ENCODE measurements at places on chromosomes 4 and X.

GRCh38 chr4:158597879-158598596 is 73.6 kb downstream of the C4orf46 start:
- no peak for DNase-seq

DNA sequence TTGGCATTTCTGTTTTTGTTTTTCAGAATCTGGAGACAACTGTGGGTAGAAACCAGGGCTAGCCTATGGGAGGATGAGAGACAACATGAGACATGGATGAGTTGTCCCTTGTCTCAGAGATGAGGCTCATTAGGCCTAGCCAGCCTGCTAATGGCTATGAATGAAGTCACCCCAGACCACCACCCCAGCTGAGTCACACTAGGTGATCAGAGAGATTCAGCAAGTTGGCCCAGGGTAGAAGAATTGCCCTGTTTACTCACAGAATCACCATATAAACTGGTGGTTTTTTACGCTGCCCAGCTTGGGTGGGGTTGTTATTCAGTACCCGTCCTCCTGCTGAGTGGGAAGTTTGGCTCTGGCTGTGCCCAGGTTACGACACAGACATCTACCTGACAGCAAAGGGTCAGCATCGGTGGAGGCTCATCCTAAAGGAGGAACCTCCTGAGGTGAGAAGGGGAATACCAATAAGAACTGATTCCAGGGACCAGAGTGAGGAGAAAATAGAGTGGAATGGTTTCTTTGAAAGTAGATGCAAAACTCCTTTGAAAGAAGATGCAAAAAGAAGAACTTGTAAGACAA is 17.2 kb upstream of the ARSJ start:
- no peak for DNase-seq

GRCh38 chr4:111045992-111046391 is 423.1 kb upstream of the PITX2 start:
- no peak for DNase-seq

DNA sequence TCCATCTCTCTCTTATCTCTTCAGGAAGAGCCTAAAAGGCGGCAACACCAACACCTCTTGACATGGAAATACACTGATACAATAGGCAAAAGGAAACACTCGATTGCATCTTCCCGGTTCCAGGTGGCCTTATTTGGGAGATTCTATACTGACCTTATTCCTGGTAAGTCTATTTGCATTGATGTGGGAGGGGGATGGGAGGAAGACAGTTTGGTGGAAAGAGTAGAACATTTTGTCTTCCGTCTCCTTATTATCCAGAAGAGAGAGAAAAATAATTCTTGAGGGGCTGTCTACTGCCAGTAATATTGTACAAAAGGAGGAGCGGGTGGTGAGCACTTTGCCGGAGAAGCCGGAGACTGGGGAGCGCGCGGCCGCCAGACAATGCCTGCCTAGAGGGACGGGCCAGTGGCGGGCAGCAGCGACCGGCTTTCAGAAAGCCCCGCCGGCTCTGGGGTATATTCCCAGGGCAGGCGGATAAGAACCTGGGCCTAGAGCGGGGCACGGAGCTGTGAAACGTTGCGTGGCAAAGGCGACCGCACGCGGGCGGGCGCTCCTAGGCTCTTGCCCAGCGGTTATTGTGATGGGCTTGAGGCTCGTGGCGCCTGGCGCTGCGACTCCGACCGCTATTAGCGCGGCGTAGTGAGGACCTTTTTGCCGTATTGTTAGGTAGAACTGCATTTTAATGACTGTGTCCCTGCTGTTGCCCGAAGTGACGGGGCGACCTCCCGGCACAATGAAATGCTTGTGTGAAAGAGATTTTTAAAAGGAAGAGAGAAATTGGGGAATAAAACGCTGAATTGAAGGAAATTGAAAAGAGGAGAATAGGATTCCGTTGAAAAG is 518 bp downstream of the PRDM8 start:
- DNase-seq = no peak

DNA sequence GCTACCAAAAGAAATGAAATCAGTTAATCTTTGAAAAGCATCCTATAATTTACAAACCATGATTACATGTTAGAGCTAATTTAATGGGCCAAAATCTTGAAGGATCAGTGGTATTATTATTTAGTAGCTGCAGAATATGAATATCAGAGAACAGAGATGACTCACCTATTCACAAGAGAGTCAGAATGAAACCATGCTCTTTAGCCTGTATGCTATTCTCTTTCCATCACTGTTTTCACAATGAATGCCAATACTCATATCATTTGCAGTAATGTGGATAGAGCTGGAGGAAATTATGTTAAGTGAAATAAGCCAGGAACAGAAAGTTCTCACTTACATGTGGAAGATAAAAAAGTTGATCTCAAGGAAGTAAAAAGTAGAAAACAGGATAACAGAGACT is 414.1 kb downstream of the CENPC start:
- DNase-seq = no peak

- DNase-seq = no peak
These were observed 628.9 kb downstream of the TLL1 start for GRCh38 chr4:166501941-166502382.

- DNase-seq = no peak
These were observed 653 bp downstream of the PLA2G12A start for GRCh38 chr4:109729117-109729717.

- no peak for DNase-seq
These were observed 40.4 kb downstream of the PPA2 start for GRCh38 chr4:105433421-105433820.

- DNase-seq = no peak
These were observed 841.6 kb upstream of the FRG1 start for GRCh38 chr4:189098932-189099696.

- no peak for DNase-seq
These were observed 108.7 kb upstream of the PAK3 start for GRCh38 chrX:110987292-110987691.

GRCh38 chr4:185709802-185710486 is 102.0 kb downstream of the SORBS2 start:
- no peak for DNase-seq

- DNase-seq = no peak
These were observed 73.8 kb downstream of the FAM184B start for GRCh38 chr4:17707671-17708070.

DNA sequence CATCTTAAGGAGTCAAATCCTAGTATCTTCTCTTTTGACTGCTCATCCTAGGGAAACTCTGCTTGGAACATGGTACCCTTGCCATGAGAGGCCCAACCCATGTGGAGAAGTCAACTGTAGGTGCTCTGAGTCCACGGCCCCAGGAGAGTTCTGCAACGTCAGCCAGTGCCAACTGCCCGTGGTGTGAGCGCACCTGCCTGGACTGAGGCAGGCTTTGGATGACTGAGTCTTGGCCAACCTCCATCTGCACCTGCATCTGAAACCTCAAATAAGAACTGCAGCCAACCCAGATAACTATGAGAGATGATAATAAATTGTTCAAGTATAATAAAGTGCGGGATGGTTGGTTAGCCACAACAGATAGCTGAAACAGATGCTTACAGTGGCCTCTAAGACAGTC is 772.0 kb downstream of the TRIML1 start:
- no peak for DNase-seq

- DNase-seq = no peak
These were observed 227.0 kb downstream of the DKK2 start for GRCh38 chr4:106809076-106809475.

- no peak for DNase-seq
These were observed 123.5 kb upstream of the BMPR1B start for GRCh38 chr4:94634271-94634670.

DNA sequence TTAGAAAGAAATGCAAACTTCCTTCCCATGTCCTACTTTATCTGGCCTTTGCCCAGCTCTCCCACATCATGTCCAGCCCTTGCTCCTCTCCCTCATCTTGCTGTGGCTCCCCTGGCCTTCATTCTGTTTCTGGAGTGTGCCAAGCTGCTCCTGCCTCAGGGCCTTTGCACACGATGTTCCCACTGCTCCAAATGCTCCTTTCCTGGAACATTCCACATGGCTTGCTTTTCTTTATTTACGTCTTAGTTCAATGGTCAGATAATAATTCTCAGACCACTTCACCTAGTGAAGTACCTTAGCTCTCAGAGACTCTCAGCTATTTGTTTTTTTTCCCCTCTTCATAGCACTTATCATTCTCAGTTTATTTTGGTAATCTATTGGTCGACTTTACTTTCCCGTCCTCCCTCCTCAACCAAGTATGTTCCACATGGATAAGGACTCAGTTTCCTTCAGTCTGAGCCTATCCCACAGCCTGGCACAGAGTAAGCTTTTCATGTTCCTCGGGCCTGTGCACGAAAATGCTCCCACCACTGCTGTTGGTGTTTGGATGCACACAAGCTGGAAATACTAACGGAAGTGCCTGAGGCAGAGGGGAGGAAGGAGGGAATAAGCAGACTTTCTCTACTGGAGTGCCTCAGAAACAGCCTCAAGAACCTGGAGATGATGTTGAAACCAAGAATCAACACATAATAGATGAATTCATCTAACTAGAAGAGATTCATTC is 23.4 kb upstream of the MAP9 start:
- no peak for DNase-seq

DNA sequence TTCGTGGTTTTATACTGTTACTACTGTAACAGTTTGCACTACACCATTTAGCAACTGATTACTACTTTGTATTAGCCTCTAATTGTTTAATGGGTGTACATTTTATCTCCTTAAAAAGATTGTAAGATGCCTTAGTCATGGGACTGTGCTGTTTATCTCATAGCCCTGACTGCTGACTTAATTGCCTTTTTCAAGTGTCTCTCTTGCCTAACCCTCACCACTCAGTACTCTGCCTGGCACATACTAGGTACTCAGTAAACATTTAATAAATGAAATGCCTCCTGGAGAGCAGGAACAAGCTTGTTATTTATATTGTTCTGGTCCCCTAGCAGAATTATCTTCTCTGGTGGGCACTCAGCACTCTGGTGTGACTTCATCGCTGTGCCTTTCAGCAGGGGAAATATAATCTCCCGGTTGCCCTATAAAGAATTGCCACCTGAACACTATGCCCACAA is 1.7 kb upstream of the STIM2 start:
- DNase-seq = no peak

DNA sequence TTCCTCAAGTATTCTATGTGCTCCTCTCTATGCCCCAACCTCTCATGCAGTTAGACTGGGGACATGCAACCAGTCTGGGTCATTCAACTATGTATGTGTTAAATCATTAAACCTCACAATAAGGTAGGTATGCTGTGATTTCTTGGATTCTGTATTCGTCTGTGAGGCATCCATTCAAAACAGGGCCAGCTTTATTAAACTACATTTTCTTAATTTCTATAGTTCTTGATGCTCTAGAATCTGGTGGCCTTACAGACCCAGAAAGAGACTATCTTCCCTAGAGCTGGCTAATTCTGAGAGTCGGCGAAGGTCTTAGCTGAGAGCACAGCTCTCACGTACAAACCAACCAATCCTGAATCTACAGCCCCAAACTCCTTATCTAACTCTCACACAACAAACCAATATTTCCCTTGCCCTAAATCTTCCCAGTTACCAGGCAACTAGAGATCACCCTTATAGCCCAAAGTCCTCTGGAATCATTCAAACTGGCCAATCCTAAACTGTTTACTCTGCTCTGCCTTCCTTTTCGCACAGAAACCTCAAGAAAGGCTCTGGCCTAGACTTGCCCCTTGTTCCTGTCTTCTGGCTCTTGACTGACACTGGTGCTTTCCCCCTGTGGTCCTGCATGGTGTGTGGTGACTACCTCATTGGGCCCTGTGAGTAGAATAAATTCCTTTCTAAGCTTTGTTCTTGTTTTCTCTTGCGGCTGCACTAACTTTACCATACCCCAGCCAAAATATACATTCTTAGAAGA is 203.5 kb upstream of the TET2 start:
- DNase-seq = no peak

DNA sequence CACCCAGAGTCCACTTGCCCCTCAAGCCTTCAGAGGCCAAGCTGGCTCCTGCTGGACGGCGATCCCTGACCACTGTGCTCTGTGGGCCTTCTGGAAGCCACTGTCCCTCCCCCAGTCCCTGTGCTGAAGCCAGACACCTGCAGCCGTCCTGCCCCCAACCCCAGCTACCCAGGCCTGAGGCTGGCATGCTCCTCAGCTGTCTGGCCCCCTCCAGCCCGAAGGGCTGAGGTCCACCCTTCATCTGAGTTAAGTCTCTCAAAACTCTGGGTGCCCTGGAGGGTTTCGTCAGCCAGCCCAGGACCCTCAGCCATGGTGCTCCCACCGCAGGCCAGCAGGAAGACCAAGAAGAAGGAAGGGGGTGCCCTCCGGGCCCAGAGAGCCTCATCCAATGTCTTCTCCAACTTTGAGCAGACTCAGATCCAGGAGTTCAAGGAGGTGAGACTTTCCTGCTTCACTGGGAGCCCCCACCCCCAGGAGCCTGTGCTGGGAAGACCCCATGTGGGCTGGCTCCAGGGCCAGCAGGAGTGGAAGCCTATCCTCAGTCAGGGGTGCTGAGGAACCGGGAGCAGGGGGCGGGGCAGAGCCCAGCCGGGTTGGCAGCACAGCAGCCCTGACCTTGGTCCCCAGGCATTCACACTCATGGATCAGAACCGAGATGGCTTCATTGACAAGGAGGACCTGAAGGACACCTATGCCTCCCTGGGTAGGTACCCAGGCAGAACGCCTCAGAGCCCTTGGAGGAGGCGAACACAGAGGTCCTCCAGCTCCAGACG is 4.2 kb downstream of the MYL5 start:
- no peak for DNase-seq

GRCh38 chr4:7890635-7891393 is 48.8 kb downstream of the AFAP1 start:
- no peak for DNase-seq

- no peak for DNase-seq
These were observed 1.5 kb upstream of the PRAF2 start for GRCh38 chrX:49075347-49075746.

GRCh38 chr4:7624396-7624980 is 189.8 kb upstream of the PSAPL1 start:
- no peak for DNase-seq

DNA sequence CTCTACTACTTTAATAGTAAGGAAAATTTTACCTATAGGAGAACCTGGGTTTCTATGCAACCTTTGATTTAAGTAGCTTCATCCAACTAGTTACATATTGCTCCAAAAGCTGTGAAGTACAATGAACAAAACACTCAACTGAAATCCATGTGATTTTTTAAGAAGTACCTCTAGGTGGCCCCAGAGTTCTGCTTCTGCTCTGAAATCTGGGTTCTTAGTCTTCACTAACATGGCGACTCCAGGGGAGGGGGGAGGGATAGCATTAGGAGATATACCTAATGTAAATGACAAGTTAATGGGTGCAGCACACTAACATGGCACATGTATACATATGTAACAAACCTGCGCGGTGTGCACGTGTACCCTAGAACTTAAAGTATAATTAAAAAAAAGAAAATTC is 73.4 kb upstream of the MAGEB2 start:
- DNase-seq = no peak

GRCh38 chr4:147340591-147341120 is 140.2 kb upstream of the EDNRA start:
- DNase-seq = no peak

GRCh38 chr4:94341481-94342370 is 910 bp downstream of the HPGDS start:
- no peak for DNase-seq

DNA sequence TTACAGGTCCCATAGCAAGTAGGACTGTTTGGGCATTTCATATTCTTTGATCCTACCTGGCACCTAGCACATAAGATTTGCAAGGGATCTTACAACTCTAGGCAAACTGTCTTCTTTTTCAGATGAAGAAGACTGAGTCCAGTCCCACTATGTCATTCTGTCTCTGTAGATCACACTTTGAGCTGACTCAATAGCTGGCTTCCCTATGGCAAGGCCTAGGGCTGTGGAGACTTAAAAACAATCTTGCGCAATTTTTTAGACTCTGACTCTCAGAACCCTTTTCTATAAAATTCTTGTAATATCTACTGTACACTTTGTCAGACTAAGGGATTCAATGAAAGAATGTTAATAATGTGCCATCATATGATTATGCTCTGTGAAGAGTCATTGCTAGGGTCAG is 26.7 kb downstream of the OTC start:
- no peak for DNase-seq

GRCh38 chrX:11080741-11081305 is 30.3 kb upstream of the HCCS start:
- no peak for DNase-seq
